Thoracic aorta (tissue), 2 donors: ENCODE measurements at places on chromosomes 3 and 15. TPM values are rescaled to one million over a fixed set of nuclear protein-coding genes. Genes with fewer than 3 reads are reported as not detected.

- no peaks in the 10 kb centered on the region for H3K36me3 ChIP-seq
- H3K4me3 ChIP-seq, result peak overlapping the region; percentile 48
- no peak for DNase-seq
- H3K27me3 ChIP-seq, result no peaks in the 10 kb centered on the region
- H3K27ac ChIP-seq, result peak overlapping the region; percentile 76
Measured at GRCh38 chr15:56102441-56102840, 109.0 kb upstream of the NEDD4 start.

DNA sequence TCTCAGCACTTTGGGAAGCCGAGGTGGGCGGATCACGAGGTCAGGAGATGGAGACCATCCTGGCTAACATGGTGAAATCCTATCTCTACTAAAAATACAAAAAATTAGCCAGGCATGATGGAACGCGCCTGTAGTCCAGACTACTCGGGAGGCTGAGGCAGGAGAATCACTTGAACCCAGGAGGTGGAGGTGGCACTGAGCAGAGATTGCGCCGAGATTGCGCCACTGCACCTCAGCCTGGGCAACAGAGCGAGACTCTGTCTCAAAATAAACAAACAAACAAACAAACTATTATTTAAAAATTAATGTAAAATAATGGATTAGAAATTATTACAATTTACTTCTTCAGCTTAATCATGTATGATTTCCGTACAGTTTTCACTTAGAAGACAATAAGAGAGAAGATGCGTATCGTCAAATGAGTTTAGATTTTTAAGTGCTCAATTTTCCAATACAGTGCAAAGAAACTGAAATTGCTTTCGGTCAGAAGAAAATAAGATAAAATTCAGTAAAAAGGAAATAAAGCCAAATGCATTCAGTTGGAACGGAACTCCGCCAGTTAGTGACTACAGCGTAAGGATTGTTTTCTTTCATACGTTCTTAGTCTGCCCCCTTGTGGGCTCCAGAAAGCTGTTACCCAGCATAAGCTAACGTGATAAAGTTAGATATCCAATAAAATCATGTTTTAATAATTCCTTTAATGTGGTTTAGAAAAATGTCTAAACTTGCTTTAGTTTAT is 24.8 kb downstream of the AADAC start:
- no peak for DNase-seq
- H3K27me3 ChIP-seq, result no peaks in the 10 kb centered on the region
- no peak overlapping the region for H3K27ac ChIP-seq

GRCh38 chr3:163562625-163563024 is 1515.7 kb downstream of the SI start:
- H3K27ac ChIP-seq, result no peak overlapping the region
- no peak overlapping the region for H3K4me3 ChIP-seq
- H3K36me3 ChIP-seq, result no peaks in the 10 kb centered on the region
- H3K4me1 ChIP-seq, result no peaks in the 10 kb centered on the region
- no peaks in the 10 kb centered on the region for H3K27me3 ChIP-seq

The FAM174B gene
- total RNA-seq, result 6.1 TPM

DNA sequence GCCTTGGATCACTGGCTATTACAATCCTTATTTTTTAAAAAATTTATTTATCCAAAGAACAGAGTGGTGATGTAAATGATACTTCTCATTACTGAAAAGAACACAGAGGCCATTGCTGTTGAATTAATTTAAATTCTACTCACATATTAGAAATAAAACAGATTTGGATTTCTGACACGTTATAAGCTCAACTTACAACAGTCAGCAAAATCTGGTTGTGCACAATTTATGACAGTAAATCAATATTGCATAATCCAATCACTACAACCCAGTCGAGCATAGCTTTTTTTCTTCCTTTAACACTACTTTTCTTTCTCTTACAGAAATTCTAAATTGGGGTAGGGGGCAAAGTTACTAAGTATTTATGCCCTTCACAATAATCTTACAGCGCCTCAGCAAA is 17.3 kb upstream of the HGD start:
- no peak overlapping the region for H3K4me3 ChIP-seq
- no peaks in the 10 kb centered on the region for H3K27me3 ChIP-seq
- no peaks in the 10 kb centered on the region for H3K4me1 ChIP-seq
- H3K36me3 ChIP-seq, result peaks cover 8% of the 10 kb centered on the region

The FAM3D gene
- not detected for total RNA-seq

DNA sequence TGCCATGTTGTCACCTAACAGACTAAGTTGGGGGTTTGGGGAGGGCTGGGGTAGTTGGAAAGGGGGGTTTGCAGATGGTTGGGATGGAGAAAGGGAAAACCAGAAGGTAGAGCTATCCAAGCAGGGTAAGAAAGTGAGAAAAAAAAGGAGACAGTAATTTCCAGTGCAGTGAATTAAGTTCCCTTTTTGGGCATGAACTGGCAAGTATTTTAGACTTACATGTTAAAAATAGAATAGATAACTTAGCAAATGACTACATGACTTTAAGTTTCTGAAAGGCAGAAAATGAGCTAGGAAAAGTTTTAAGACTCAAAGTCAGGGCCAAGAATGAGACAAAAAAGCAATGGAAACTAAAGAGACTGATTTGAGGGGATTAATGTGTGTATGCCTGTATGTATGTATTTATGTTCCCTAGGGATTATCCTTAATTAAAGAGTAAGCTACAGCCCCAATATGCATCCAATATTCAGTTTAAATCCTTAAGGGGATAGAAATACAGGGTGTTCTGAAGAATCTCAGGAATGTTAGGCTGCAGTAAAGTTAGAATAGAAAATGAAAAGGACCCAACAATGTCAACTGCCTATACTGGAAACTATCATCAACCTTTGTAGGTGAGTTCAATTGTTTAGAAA is 285.2 kb upstream of the MME start:
- peaks cover 18% of the 10 kb centered on the region for H3K4me1 ChIP-seq
- no peaks in the 10 kb centered on the region for H3K36me3 ChIP-seq
- H3K27ac ChIP-seq, result no peak overlapping the region
- no peak for DNase-seq
- H3K4me3 ChIP-seq, result no peak overlapping the region

- no peak overlapping the region for H3K27ac ChIP-seq
- no peak for DNase-seq
- no peaks in the 10 kb centered on the region for H3K36me3 ChIP-seq
- peaks cover 11% of the 10 kb centered on the region for H3K4me1 ChIP-seq
- no peak overlapping the region for H3K4me3 ChIP-seq
- H3K27me3 ChIP-seq, result no peaks in the 10 kb centered on the region
Measured at GRCh38 chr3:16824081-16824696, 60.6 kb upstream of the PLCL2 start.

GRCh38 chr3:55718074-55718473 is 231.0 kb upstream of the WNT5A start:
- no peak overlapping the region for H3K4me3 ChIP-seq
- H3K4me1 ChIP-seq, result no peaks in the 10 kb centered on the region
- H3K27me3 ChIP-seq, result no peaks in the 10 kb centered on the region
- no peaks in the 10 kb centered on the region for H3K36me3 ChIP-seq
- no peak for DNase-seq

GRCh38 chr15:101174152-101174920 is 77.5 kb downstream of the CHSY1 start:
- H3K27me3 ChIP-seq, result no peaks in the 10 kb centered on the region
- H3K27ac ChIP-seq, result peak overlapping the region; percentile 8
- H3K36me3 ChIP-seq, result peaks cover 12% of the 10 kb centered on the region
- no peak overlapping the region for H3K4me3 ChIP-seq
- DNase-seq, result no peak

DNA sequence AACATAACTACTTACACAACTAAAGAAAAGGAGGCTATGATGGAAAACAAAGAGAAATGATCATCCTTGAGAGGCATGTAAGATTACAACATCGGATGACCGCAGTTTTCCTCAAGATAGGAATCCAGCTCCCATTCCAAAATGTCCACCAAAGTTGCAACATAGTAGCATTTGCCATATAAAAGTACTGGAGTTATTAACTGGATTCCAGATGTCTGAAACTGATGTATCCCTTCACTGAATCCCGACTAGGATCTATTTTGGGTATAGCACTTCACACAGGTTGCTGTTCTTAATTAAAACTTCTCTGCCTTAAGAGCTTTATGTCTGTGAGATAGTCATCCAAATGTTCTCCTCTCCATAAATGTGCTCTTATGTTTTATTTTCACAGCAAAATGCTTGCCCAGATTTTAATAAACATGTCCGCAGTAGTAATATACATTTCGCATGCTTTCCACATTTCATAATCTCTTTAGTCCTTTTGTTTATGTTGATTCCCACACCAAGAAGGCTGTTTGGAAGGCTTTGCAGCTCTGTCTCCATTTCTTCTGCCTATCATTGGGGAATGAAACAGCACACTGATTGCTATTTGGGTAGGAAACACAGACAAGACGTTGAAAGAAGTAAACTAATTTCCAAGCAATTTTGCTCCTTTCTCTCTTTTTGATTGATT is 716.5 kb upstream of the CFAP20DC start:
- no peak overlapping the region for H3K4me3 ChIP-seq
- no peaks in the 10 kb centered on the region for H3K36me3 ChIP-seq
- no peaks in the 10 kb centered on the region for H3K27me3 ChIP-seq

DNA sequence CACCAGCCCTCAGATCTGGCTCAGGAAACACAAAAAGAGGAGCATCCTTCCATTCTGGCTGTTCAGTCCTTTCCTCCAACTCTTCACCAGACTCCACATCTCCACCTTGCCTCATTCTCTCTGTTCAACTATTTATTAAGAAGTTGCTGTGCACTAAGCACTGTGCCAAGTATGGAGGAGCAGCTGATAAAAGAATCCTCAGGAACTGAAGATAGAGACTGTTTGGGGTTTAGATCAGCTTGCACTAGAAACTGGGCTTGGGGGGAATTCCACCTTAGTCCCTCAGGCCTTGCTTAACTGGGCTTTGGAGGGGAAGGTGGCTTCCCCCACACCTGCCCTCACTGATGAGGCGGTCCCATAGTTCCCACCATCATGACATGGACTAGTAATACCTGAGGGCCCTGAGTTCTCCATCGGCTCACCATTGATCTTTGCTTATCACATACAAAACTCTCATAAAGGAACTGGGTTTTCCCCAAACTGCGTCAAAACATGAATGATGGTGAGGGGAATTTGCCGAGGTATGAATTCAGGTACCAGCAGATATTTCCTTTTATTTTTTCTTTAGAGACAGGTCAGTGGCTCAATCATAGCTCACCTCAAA is 1.7 kb upstream of the CCR8 start:
- no peaks in the 10 kb centered on the region for H3K36me3 ChIP-seq
- no peak overlapping the region for H3K27ac ChIP-seq
- no peaks in the 10 kb centered on the region for H3K4me1 ChIP-seq
- no peak overlapping the region for H3K4me3 ChIP-seq

DNA sequence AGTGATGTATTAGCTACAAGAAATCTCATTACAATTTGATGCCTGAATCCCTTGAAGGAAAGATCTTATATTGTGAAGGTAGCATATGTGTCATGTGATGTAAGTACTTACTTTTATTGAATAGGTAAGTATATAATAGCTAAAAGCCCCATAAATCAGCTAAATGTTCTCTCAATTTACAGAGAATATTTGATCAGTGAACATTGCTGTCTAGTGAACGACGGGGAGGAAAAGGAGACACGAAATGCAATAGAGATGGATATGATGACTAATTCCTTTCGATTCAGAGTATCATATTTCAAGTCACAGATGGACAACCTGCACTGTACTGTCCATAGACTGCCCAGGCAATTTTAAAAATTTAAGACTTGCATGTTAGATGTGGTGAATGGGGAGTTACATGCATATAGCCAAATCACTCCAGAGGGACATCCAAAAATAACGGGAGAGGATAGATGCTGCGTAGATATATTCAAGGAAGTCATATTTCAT is 462.1 kb upstream of the CDIN1 start:
- H3K4me1 ChIP-seq, result no peaks in the 10 kb centered on the region
- H3K27me3 ChIP-seq, result no peaks in the 10 kb centered on the region
- H3K36me3 ChIP-seq, result no peaks in the 10 kb centered on the region
- no peak for DNase-seq

DNA sequence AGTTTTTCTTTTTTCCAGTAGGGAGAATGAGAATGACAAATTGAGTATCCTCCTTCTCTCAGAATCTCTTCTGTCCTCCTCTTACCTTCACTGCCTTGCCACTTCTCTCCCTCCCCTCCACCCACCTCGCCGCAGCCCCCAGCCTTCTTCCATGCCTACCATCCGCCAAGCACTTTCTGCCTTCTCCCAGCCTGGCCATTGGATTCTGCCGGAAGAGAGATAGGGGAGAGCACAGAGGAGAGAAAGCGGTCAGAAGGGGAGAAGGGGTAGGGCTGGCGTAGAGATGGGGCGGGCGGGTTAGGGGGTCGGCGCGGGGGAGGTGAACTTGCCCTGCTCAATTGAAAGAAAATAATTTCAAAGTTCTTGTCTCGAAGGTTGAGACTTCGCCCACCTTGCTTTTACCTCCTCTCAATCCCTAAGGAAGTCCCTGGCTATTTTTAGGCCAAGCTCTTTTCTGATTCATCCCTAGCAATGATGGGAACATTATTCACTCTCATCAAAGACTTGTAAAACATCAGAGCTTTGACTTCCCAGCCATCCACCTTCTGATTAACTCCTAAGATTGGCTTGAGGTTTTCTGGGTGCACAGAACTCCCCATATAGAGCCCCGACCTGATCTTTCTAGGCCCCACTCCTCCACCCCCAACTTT is 811 bp downstream of the C3orf52 start:
- no peaks in the 10 kb centered on the region for H3K27me3 ChIP-seq
- H3K4me1 ChIP-seq, result peaks cover 12% of the 10 kb centered on the region
- H3K4me3 ChIP-seq, result peak overlapping the region; percentile 85
- DNase-seq, result no peak

DNA sequence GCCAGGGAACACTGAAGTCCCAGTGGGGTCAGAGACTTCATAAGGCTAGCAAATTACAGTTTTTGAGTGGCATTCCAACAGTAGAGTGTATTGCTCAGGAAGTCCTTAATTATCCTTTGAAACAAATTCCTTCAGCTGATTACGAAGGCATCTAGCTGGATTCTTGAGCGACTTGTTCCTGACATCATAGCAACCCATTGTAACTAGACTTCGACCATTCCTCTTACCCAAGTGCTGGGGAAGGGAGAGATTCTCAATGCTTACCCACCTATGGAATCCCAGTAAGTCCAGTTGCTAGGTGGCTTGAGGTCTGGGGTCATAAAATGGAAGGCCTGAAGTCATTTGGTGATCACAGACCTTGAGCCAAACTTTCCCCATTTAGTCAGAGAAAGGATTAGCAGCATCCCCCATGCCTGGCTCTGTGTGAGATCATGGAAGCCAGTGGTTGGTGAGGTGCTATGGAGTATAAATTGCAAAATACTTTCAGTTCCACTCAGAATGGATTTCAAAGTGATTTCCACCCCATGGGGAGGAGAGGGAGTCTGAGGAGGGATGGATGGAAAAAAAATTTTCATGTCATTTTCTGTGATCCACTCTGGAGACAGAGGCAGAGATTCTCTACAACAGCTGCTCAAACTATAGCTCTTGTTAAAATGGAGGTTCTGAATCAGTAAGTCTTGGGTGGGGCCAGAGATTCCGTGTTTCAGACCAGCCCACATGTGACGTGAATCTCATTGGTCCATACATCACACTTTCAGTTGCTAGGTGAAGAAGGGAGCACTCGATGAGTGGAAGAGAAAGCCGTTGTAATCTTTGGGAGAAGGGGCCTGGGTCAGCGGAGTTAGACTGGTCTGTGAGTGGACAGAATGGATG is 45.7 kb downstream of the CD86 start:
- no peaks in the 10 kb centered on the region for H3K36me3 ChIP-seq
- H3K4me1 ChIP-seq, result no peaks in the 10 kb centered on the region
- no peak for DNase-seq
- no peak overlapping the region for H3K27ac ChIP-seq
- H3K4me3 ChIP-seq, result no peak overlapping the region

The TPRG1 gene
- 14.5 TPM for total RNA-seq

- H3K4me1 ChIP-seq, result no peaks in the 10 kb centered on the region
- H3K27me3 ChIP-seq, result no peaks in the 10 kb centered on the region
- DNase-seq, result no peak
- H3K27ac ChIP-seq, result no peak overlapping the region
- no peaks in the 10 kb centered on the region for H3K36me3 ChIP-seq
Measured at GRCh38 chr3:72050771-72051170, 265.8 kb upstream of the PROK2 start.
